ENCODE measurements at places on chromosomes 6 and 20.

- DNase-seq: no peak
These were observed at the start of gene FERMT1 for GRCh38 chr20:6122873-6123648. Gene FERMT1 (minus strand): TSS chr20:6123030. CDS start chr20:6119554, 3,476 bp downstream.

- no peak for DNase-seq
These were observed 742 bp downstream of the TBCC start for GRCh38 chr6:42745083-42745639.

DNA sequence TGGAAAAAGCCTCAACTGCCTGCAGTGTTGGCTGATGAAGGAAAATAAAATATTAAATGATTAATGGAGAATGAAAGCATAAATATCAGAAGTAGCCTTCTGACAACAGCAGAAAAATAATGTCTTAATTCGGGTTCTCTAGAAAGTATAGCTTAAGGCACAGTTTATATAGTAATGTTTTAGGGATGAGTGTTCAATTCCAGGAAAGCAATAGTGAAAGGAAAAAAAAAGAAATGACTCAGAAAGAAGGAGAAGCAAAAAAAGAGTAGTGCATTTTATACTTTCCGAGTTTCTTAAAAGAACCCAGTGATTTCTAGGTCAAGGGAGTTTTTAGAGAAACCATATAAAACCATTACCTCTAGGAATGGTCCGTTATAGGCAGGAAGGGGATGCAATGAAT, 137.3 kb downstream of the HTR1B start:
- DNase-seq: no peak

- no peak for DNase-seq
These were observed 24.9 kb upstream of the EDN1 start for GRCh38 chr6:12265296-12265695.

DNA sequence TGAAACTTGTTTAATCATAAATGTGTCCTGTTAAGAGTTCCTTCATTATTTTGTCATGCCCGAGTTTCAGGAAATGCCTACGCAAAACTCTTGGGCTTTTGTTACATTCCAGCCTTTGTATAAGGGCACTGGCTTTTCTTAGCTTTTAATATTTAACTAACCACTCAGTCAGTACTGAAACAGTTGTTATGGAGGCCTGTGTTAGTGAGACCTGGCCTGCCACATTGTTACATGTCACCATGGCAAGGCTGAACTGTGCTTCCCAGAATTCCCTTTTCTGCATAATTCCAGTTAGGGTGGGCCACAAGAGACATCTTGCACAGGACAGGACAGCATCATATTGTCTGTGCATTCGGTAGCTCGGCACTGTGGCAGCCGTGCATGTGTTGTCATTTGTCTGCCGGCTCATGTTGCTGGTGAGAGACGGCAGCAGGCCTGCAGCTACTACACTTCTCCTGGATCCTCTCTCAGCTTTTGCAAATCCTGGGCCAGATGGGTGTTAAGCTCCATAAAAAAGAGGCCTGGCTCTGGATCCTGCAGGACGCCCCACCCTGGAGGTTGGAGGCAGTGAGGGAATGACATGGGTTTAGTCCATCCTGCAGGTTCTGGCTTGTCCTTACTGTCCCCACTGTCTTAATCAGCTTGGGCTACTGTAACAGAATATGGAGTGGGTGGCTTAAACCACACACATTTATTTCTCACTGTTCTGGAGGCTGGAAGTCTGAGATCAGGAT, 128.8 kb upstream of the DTNBP1 start:
- no peak for DNase-seq

- DNase-seq: no peak
These were observed 4.5 kb downstream of the LY6G5C start for GRCh38 chr6:31676322-31676903.

DNA sequence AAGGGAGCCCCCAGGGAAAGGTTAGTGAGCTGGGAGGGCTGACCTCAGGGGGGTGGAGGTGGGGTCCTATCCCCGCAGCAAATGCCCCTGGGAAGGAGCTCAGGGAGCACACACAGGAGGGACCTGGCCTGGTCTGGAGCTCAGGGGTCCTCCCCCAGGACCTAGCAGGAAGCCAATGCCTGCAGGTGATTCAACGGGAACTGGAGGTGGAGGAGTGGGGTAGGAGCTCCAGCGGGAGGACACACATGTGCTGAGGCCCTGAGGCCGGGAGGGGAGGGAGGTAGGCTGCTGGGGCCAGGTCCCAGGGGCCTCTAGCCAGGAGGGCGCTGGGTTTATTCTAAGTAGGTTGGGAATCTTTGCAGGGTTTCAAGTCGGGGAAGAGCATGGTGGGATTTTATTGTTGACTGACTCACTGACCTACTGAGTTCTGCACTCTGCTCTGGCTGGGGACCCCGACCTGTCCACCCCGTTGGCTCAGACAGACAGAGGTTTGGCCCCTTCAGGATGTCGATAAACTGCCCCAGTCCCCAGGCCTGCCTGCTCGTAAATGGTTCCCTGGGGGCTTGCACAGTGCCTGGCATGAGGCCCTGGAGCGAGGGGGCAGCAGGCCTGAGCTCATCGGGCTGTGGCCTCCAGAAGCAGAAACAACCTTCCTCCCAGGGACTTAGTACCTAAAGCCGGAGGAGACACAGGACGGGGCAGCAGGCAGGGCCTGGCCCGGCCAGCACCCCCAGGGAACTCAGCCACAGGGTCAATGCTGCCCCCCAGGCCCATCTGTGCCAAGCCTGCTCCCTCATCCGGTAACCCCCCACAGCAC, 62.3 kb downstream of the RIPOR3 start:
- DNase-seq: no peak

DNA sequence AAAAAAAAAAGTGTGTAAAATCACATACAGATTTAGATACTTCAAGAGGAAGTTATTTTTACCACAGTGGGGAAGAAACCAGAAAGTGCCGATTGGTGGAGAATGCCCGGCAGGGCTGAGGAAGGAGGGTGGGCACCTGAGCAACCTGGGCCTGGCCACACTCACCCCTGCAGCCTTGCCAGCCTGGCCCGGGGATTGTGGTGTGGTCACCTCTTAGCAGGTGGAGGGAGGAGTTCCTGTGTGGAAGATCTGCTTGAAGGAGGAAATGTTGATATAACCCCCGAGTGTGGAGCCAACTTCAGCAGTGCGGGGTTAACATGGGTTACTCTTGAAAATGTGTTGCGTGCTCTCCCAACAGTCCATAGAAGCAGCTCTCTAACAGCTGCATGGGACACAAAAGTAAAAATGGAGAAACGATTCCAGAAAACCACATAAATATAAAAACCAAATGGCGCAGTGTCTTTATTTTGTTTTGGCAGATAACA, 14.7 kb downstream of the UST start:
- no peak for DNase-seq

- DNase-seq: no peak
These were observed 17.5 kb downstream of the SRC start for GRCh38 chr20:37363221-37364012.

DNA sequence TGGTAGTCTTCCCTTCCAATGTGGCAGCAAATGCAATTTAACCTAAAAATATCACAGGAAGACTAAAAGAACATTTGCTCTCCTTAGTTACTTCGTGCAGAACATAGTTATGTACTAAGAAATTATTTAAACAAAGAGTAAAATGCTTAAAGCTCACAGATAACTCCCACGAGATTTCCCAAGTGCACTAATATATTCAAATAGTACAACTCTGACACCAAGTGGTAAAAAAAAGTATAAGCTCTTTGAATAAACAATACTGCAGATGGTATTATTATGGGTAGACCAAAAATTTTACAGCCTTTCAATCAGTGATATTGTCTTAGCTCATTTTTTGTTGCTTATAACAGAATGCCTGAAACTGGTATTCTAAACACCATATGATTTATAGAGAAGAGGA, 52.8 kb upstream of the FILIP1 start:
- DNase-seq: no peak

- DNase-seq: no peak
These were observed 19.9 kb downstream of the PXT1 start for GRCh38 chr6:36422714-36423100.

All from cortex of kidney (tissue), 1 donor.